ENCODE measurements at places on chromosomes 13 and 19.

DNA sequence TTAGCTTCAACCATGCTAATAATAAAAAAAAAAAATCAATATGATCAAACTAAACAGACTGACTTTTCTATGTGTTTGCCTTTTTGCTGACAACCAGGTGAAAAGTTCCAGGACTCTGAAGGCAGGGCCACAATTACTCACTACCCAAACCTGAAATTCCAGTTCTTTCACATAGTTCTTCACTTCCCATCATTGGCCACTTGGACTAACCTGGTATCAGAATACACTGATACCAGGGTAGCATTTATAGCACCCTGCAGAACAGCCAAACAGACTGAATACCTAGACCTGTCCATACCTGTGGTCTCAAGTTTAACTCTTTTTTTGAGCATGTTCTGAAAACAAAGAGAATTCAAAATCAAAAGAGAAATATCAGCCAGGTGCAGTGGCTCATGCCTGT lies 25.1 kb downstream of the ELF1 start:
- no peak for DNase-seq

DNA sequence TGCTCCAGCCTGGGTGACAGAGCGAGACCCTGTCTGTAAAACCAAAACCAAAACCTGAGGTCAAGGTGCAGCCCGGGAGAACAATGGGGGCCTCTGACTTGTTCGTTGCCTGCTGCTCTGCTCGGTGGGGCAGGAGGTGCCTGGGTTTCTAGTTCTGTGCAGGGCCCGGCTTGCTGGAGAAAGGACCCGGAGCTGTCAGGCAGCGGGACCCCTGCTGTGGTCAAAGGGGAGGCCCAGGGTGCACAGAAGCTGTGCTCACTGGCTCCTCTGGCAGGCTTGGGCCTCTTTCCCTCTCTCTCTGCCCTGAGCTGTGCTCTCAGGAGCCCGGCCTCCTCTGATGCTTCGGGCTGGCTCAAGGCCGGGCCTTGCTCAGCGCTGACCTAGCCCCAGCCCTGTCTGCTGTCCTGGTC lies 3.5 kb downstream of the LRP3 start:
- no peak for DNase-seq

- no peak for DNase-seq
Measured at GRCh38 chr19:55255618-55256423, 3.0 kb downstream of the PPP6R1 start.

DNA sequence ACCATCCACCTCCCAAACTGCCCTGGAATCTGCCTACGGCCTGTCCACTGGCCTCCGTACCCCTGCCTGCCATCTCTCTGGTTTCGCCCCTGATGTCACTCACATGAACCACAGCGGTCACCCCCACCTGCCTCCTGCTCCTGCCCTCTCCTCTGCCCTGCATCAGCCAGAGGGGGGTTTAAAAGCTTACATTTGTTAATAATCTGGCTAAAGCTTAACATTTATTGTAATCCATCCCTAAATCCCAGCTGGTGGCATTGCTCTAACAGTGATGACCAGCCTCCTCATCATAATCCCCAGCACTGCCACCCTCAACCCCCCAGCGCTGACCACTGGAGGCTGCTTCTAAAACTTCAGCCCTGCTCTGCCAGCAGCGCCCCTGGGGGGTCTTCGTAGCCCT lies 38.9 kb downstream of the DNM2 start:
- no peak for DNase-seq

DNA sequence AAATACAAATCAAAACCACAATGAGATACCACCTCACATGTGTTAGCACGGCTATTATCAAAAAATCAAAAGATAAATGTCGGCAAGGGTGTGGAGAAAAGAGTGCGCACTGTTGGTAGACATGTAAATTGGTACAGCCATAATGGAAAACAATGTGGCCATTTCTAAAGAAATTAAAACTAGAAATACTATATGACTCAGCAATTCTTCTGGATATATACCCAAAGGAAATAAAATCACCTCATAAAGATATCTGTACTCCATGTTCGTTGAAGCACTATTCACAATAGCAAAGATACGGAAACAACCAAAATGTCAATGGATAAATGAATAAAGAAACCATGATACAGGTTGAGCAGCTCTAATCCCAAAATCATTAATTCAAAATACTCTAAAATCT lies 30.8 kb downstream of the VWA8 start:
- DNase-seq = no peak

Data from NCI-H187 (cell line).